NT2/D1 (cell line): ENCODE measurements at places on chromosomes 16 and 17.

GRCh38 chr16:84854759-84855158, 35.0 kb downstream of the CRISPLD2 start:
- DNase-seq, result no peak

GRCh38 chr17:64244165-64244564, 18.9 kb downstream of the TEX2 start:
- no peak for DNase-seq

GRCh38 chr17:1560101-1560857, 2.3 kb downstream of the PITPNA start:
- DNase-seq, result no peak

DNA sequence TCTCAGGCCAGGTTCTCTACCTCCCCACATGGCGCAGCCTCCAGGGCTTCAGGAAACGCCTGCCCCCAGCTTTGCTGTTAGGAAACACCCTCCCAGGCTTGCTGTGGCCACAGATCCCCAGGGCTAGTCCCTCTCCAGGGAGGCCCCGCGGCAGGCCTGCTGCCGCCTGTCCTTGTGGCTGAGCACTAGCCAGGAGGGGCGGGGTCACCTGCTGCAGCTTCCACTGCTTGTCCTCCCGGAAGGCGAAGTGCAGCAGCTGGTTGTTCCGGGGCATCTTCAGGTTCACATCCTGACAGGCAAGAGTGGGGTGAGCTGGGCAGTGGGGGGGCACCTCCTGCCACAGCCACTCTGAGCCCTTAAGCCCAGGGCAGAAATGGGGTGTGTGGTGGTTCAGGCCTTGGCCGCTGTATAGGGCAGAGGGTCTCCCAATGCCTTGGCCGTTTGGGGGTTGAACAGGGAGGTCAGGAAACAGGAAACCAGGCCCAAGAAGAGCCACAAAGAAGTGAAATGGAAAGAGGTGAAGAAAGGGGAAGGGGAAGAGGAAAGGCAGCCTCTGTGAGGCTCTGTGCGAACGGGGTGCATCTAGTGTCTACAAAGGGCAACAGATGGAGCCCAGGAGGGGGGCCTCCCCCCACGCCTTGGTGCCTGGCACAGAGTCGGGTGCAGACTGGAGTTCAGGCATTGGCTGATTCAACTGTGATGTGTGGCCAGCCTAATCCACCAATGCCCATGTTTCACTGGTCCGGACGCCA, 2.0 kb downstream of the ROGDI start:
- DNase-seq, result no peak

- DNase-seq, result no peak
These were observed 267.9 kb upstream of the CCL2 start for GRCh38 chr17:33987162-33987561.

DNA sequence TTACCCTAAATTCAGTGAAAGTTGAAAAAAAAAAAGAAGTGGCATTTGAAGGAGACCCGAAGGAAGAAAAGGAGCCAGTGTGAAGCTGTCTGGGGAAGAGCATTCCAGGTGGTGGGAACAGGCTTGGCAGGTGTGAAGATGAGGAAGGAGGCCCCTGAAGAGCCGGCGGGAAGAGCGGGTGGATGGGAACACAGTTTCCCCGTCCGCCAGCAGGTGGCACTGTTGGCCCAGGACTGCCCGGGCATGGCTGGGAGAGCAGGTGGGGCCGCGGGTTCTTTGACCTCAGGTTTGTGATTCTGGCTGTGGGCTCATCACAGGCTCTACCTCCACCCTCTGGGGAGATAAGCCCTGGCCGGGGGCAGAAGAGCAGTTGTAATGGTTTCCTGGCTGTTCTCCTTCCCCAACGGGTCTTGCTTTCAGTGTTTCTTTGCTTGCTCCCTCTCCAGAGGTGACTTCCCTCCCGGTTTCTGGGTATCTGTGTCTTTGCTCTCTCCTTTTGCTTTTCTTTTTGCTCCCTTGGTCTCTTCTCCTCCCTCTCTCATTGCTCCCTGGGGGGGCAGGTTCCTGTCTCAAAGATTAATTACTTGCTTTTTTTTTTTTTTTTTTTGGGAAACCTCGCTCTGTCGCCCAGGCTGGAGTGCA, 32.3 kb downstream of the RAP1GAP2 start:
- DNase-seq, result peak; percentile 54

GRCh38 chr17:29031488-29031887, 11.5 kb upstream of the PIPOX start:
- DNase-seq, result no peak

GRCh38 chr16:84570739-84571403, 47.0 kb downstream of the COTL1 start:
- no peak for DNase-seq

DNA sequence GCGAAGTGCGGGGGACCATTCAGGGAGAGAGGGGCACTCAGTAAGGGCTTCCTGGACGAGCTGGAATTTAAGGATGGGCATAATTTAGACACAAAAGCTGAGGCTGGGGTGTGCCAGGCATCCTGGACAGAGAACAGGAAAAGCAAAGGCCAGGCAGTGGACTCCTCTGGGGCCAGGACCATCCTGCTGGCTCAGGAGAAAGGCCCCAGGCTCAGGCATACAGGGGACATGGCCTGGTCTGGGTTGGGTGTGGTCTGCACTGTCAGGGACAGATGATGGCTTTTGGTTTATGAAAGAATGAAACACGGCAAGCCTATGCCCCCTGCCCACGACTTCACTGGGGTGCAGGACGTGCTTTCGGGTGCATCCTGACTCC, 48.9 kb upstream of the DOC2B start:
- DNase-seq, result no peak

- DNase-seq, result peak; percentile 25
These were observed 17.4 kb upstream of the C17orf107 start for GRCh38 chr17:4881761-4882555.

DNA sequence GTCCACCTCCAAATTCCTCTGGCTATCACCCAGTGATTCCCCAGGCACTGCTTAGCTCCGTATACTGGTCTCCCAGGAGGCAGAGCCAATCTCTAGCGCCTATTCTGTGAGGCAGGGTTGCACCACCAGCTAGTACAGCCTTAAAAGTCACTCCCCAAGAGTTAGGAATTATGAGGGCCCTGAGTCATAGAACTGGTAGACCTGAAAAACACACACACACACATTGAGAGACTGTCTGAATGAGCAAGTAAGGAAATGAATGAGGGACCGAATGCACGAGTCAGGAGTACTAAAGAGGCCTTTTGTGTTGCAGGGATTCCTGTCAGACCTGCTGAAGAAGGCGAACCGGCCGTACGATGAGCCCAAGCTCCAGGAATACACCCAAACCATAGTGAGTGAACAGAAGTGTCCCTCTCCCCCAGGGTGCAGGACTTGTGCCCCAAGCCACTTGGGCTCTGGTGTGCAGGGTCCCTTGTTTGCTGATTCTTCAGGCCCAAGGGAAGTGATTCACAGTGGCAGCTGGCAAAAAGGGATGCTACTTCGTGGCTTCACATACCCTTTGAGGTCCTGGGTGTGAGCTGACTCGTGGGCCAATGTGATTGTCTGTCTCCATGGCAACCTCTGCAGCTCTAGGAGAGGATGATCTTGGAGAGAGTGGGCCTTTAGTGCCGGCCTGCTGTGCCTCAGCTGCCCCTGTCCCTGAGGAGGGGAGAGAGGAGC, 24.7 kb downstream of the CALB2 start:
- no peak for DNase-seq

DNA sequence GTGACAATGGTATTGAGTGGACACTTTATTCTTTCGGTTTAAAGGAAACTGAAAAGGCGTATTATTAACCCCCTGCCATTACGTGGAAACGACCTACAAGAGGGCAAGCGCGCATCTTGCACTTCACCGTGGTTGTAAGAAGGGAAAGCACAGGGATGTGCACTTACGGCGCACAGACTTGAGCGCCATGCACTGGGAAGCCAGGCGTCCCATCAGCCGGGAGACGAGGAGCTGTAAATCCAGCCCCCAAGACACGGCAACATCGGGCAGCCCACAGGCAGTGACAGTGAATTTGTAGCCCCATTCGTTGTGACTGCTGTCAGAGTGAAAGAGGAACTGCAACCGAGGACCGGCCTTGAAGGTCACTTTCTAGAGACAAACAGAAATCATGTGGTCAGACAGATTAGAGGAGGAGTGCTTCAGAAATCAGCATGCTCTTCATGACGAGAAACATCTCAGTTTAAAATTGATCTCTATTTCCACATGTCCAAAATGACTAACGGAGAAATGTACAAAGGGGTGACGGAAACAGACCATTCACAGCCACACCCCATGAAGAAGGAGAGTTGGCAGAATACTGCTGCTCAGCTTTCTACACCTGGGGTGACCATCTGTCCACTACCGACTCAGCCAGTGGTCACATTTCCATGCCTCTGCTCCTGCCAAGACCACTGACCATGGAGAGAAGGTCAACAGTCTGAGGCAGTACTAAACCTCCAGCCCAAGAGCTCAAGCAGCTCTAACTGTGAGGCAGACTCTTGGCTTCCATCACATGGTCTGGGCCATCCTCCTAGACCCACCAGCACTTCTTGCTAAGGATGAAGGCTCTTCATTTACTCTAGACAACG, 68.6 kb downstream of the ZZEF1 start:
- DNase-seq, result no peak

GRCh38 chr17:27631411-27631760, 398 bp downstream of the LGALS9 start:
- DNase-seq, result no peak

- DNase-seq, result no peak
These were observed 75.6 kb upstream of the HNF1B start for GRCh38 chr17:37820313-37820994.

GRCh38 chr17:2346475-2346874, 9.2 kb downstream of the SGSM2 start:
- DNase-seq, result no peak

DNA sequence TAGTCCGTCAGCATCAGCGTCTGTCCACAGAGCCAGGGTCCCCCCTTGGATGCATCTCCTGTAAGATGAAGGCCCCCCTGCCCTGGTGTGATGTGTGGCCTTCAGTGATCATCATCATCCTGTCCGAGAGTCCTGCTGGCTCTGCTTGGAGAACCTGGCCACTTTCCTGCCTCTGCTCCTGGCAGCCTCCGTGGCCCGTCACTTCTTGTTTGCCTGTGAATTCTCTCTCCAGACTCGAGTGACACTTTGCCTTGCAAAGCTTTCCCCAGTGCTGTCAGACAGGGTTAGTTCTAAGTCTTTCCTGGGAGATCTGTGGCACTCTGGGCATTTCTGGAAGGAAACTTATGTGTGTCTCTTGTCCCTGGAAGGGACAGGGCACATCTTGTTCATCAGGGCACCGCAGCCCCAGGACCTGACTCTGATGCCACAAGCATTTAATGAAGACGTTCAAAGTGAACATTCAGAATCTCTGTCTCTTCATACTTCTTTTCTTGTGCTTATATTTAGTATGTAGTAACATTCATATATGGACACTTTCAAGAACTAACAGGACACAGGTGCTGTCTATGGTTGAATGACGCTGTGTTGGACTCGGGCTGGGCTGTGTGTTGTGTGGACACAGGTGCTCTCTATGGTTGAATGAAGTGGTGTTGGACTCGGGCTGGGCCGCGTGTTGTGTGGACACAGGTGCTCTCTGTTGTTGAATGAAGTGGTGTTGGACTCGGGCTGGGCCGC, 68.5 kb downstream of the RPTOR start:
- DNase-seq, result no peak

DNA sequence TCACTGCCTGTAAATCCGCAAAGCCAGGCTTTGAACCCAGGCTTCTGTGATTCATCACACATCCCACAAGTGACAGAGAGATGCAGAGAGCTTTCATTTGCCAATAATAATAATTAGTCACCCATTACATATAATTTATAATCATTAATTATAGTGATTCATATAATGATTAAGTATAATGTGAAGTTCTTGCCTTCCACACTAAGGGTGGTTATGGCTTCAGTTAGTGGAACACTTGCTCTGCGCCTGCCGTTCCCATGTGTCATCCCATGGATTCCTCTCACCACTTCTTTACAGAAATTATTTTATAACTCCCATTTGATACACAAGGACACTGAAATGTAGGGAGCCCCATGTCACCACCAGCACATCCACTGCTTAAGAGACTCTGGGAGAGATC, 39.8 kb upstream of the XYLT1 start:
- no peak for DNase-seq

DNA sequence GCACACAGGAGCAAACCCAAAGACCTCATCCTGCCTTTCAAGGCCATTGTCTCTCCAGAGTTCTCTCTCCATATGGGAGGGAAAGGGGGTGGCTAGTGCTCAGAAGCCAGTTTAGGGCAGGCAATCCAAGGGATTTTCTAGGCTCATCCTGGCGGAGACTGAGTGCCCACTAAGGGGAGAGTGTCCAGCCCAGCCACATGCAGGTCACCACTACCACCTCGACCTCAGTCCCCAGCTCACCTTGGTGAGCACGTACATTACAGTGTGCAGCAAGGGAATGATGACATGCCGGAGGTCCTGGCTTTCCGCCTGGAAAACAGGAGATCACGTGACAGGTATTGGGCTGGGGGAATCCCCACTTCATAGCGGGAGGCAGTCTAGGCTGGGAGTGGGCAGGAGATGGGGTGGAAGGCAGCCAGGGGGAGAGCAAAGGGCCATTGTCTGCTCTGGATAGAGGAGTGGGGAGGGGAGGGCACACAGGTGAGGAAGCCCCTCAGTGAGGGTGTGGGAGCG, 29.9 kb downstream of the PIK3R6 start:
- DNase-seq, result no peak
